Activated T-cell treated with anti-CD3 and anti-CD28 coated beads, Interleukin-2, amount 50 U/mL, for 24 hours (primary cell): ENCODE measurements at places on chromosomes 12 and 14.

DNA sequence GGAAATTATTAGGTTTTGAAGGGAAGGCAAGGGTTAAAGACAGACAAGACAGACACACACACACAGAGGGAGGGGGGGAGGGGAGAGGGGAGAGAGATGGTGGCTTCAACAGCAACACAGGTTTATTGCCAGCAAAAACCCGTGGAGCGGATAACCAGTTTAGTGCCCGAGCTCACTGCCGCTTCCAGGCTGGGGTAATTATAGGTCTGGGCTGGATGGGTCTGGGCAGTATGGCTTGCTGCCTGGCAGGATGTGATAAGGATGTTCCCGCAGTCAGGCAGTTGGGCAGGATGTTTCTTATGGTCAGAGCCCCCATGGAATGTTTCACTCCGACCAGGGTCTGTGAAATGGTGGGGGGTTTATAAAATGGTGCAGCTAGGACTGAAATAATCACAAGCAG, 4.4 kb upstream of the TDRD9 start:
- H3K27ac ChIP-seq: no peak overlapping the region
- no peak overlapping the region for H3K4me3 ChIP-seq
- H3K27me3 ChIP-seq: peaks cover 8% of the 10 kb centered on the region
- DNase-seq: no peak

GRCh38 chr12:117069101-117069797, 30.0 kb downstream of the TESC start:
- H3K4me3 ChIP-seq: no peak overlapping the region
- H3K27me3 ChIP-seq: no peaks in the 10 kb centered on the region
- peaks cover 8% of the 10 kb centered on the region for H3K4me1 ChIP-seq
- no peak for DNase-seq

GRCh38 chr14:81625343-81625742, 91.7 kb upstream of the SEL1L start:
- no peaks in the 10 kb centered on the region for H3K36me3 ChIP-seq
- DNase-seq: no peak
- H3K4me3 ChIP-seq: no peak overlapping the region
- no peaks in the 10 kb centered on the region for H3K4me1 ChIP-seq
- H3K27ac ChIP-seq: no peak overlapping the region

- H3K4me3 ChIP-seq: no peak overlapping the region
- no peak for DNase-seq
- H3K27me3 ChIP-seq: no peaks in the 10 kb centered on the region
- no peaks in the 10 kb centered on the region for H3K36me3 ChIP-seq
Measured at GRCh38 chr12:127809275-127809674, 457.7 kb upstream of the TMEM132C start.

- peak overlapping the region; percentile 8 for H3K27ac ChIP-seq
- H3K36me3 ChIP-seq: no peaks in the 10 kb centered on the region
- DNase-seq: no peak
Measured at GRCh38 chr12:27221625-27222387, 22.3 kb upstream of the STK38L start.

- DNase-seq: peak; percentile 57
- no peaks in the 10 kb centered on the region for H3K27me3 ChIP-seq
- H3K36me3 ChIP-seq: peaks cover 3% of the 10 kb centered on the region
- peaks cover 54% of the 10 kb centered on the region for H3K4me1 ChIP-seq
Measured at GRCh38 chr14:22070119-22070982, 396.7 kb upstream of the OR4E1 start.

- DNase-seq: no peak
- no peak overlapping the region for H3K4me3 ChIP-seq
- peaks cover 8% of the 10 kb centered on the region for H3K27me3 ChIP-seq
Measured at GRCh38 chr14:99910337-99911309, 117.4 kb downstream of the EML1 start.

GRCh38 chr12:31853977-31854376, 105.2 kb upstream of the RESF1 start:
- H3K27me3 ChIP-seq: no peaks in the 10 kb centered on the region
- H3K36me3 ChIP-seq: peaks cover 4% of the 10 kb centered on the region
- no peak overlapping the region for H3K27ac ChIP-seq
- H3K4me3 ChIP-seq: no peak overlapping the region

GRCh38 chr12:71768900-71769299, 14.2 kb downstream of the RAB21 start:
- peak overlapping the region; percentile 75 for H3K27ac ChIP-seq
- peaks cover 57% of the 10 kb centered on the region for H3K4me1 ChIP-seq
- H3K4me3 ChIP-seq: no peak overlapping the region

DNA sequence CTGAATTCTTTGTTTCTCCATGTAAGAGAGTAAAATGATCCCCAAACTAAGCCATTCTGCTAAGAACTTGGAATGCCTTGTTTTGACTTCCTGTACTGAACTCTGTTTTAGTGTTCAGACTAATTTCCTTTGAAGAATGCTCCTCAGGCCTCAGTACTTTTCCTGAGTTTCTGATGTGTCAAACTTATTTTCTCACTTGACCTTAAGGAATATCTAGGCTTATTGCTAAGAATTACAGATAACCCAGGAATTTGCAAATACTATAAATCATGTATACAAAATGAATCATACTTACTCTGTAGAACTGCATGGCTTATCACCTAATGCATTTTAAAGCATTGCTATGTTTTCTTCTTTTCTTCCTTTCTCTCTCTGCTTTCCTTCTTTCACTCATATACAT, 93.1 kb upstream of the PKP2 start:
- no peak overlapping the region for H3K4me3 ChIP-seq
- H3K27me3 ChIP-seq: no peaks in the 10 kb centered on the region
- no peaks in the 10 kb centered on the region for H3K4me1 ChIP-seq
- H3K27ac ChIP-seq: no peak overlapping the region
- H3K36me3 ChIP-seq: no peaks in the 10 kb centered on the region
- no peak for DNase-seq

- DNase-seq: peak; percentile 49
- H3K36me3 ChIP-seq: peaks cover 15% of the 10 kb centered on the region
- no peaks in the 10 kb centered on the region for H3K27me3 ChIP-seq
- H3K27ac ChIP-seq: peak overlapping the region; percentile 97
- H3K4me3 ChIP-seq: peak overlapping the region; percentile 50
Measured at GRCh38 chr14:50085570-50086320, 30.6 kb downstream of the VCPKMT start.

DNA sequence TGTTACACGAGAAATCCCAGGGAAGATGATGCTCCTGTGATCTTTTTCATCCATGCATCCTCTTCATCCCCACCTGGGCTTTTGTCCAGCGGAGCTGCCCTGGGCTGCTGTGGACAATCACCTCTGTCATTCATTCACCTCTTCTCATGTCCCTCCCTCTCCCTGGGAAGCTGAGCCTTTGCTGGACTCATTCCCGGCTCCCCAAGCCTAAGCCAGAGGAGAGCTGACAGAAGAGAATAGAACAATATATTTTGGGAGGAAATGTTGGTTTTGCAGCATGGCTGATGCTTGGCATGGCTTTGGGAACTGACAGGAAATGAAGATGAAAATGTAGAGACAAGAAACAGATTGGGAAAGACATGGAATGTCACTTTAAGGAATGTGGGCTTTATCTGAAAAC, 177.4 kb downstream of the DICER1 start:
- H3K27me3 ChIP-seq: peaks cover 24% of the 10 kb centered on the region
- no peaks in the 10 kb centered on the region for H3K36me3 ChIP-seq
- no peak overlapping the region for H3K4me3 ChIP-seq

DNA sequence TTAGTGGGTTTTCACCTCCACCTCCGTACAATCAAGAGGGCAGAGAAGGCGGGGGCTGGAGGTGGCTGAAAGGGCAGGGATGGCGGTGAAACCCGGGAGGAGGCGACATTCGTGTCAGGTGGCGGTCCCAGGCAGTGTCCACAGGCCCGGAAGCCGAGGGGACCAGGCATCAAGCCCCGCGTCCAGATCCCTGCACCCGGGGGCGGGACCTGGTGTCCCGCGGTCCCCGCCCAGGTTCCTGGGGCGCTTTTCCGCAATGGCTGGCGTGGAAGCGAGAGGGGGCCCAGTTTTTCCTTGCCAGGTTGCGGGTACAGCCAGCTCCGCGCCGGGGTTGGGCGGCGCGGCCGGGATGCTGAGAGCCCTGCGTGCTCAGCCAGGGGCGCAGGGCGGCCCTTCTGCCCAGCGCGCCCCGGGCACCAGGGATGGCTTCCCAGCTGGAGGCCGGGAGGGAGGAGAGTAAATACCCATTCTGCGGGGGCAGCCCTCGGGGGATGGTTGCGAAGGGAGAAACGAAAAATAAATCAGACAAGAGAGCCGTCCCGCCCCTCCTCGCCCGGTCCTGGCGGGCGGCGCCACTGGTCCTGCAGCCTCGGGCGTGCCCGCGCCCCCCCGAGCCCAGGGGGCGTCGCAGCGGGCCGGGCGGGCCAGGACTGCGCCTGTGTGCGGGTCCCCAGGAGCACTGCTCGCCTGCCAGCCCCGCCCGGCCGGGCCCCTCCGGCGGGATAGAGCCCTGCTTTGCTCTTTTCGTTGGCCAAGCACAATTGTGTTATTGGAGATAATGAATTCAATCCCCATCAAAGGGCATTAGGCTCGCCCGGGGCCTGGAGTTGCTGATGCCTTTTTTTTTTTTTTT, 11.5 kb downstream of the FOXA1 start:
- no peak overlapping the region for H3K4me3 ChIP-seq
- H3K4me1 ChIP-seq: no peaks in the 10 kb centered on the region
- peaks cover 58% of the 10 kb centered on the region for H3K27me3 ChIP-seq
- H3K36me3 ChIP-seq: no peaks in the 10 kb centered on the region
- H3K27ac ChIP-seq: no peak overlapping the region

- no peak overlapping the region for H3K27ac ChIP-seq
- H3K4me1 ChIP-seq: no peaks in the 10 kb centered on the region
- no peak overlapping the region for H3K4me3 ChIP-seq
- H3K27me3 ChIP-seq: peaks cover 9% of the 10 kb centered on the region
Measured at GRCh38 chr14:76550534-76550933, 174.6 kb downstream of the ESRRB start.

DNA sequence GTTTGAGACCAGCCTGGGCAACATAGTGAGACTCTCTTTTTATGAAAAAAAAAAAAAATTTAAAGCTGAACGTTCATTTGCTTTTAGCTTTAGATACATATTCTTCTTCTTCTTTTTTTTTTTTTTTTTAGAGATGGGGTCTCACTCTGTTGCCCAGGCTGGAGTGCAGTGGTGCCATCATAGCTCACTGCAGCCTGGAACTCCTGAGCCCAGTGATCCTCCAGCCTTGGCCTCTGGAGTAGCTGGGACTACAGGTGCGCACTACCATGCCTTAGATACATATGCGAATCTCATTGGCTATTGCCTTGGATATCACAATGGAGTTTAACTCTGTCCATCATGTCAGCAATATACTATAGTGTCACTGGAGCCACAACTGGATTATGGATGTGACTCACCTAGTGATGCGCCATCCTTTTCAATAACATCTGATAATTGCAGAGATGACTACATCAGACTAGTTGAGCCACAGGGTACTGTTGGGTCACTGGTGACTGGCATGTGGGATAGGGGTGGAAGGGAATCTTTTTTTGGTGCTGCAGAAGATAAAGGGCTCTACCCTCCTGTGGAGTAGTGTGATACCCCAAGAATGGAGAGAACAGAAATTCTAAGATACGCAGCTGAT, 2.7 kb upstream of the ADIPOR2 start:
- H3K4me1 ChIP-seq: peaks cover 32% of the 10 kb centered on the region
- no peaks in the 10 kb centered on the region for H3K27me3 ChIP-seq
- no peak overlapping the region for H3K4me3 ChIP-seq
- DNase-seq: no peak
- H3K27ac ChIP-seq: peak overlapping the region; percentile 32
- H3K36me3 ChIP-seq: peaks cover 20% of the 10 kb centered on the region

- no peaks in the 10 kb centered on the region for H3K36me3 ChIP-seq
- no peaks in the 10 kb centered on the region for H3K27me3 ChIP-seq
- no peak overlapping the region for H3K4me3 ChIP-seq
- H3K4me1 ChIP-seq: no peaks in the 10 kb centered on the region
- H3K27ac ChIP-seq: no peak overlapping the region
Measured at GRCh38 chr14:26856876-26857518, 259.2 kb upstream of the NOVA1 start.

GRCh38 chr12:5267603-5268423, 164.1 kb upstream of the NTF3 start:
- H3K27me3 ChIP-seq: peaks cover 4% of the 10 kb centered on the region
- no peak for DNase-seq
- H3K4me3 ChIP-seq: no peak overlapping the region
- no peaks in the 10 kb centered on the region for H3K4me1 ChIP-seq
- no peaks in the 10 kb centered on the region for H3K36me3 ChIP-seq

DNA sequence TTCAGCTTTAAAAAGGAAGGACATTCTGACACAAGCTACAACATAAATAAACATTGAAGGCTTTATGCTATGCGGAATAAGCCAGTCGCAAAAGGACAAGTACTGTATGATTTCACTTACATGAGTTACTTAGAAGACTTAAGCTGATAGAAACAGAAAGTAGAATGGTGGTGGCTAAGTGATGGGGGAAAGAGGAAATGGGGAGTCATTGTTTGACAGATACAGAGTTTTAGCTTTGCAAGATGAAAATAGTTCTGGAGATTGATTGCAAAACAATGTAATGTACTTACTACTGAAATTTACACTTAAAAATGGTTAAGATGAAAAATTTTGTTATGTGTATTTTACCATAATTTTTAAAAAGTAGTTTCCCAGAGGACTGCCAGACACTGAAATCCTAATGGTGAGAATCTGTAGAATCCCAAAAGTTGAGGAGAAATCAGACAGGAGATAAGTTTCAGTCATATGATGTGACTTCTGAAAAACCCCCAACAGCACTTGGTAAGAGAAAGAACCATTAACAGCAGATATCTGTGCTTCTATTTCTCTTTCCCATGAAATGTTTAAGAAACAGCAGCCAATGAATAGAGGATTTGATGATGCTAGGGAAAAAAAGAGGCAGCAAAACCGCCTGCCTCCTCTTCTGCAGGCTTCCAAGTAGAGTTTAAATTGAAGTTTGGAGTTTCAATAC, 16.6 kb upstream of the CLEC2A start:
- no peaks in the 10 kb centered on the region for H3K36me3 ChIP-seq
- H3K27me3 ChIP-seq: no peaks in the 10 kb centered on the region
- no peak for DNase-seq
- H3K4me3 ChIP-seq: peak overlapping the region; percentile 9

- no peak overlapping the region for H3K27ac ChIP-seq
- no peak overlapping the region for H3K4me3 ChIP-seq
Measured at GRCh38 chr14:24895243-24895583, 154.7 kb downstream of the STXBP6 start.

- H3K27ac ChIP-seq: no peak overlapping the region
- peaks cover 68% of the 10 kb centered on the region for H3K27me3 ChIP-seq
- H3K4me1 ChIP-seq: no peaks in the 10 kb centered on the region
- H3K36me3 ChIP-seq: no peaks in the 10 kb centered on the region
- no peak for DNase-seq
Measured at GRCh38 chr14:101336183-101336582, 225.1 kb upstream of the DIO3 start.

- DNase-seq: no peak
- no peak overlapping the region for H3K4me3 ChIP-seq
- no peaks in the 10 kb centered on the region for H3K4me1 ChIP-seq
- H3K27me3 ChIP-seq: peaks cover 10% of the 10 kb centered on the region
- no peak overlapping the region for H3K27ac ChIP-seq
Measured at GRCh38 chr14:61861320-61861865, 99.2 kb downstream of the SNAPC1 start.

- H3K36me3 ChIP-seq: no peaks in the 10 kb centered on the region
- no peak overlapping the region for H3K27ac ChIP-seq
- H3K27me3 ChIP-seq: peaks cover 92% of the 10 kb centered on the region
- no peak for DNase-seq
- H3K4me1 ChIP-seq: peaks cover 39% of the 10 kb centered on the region
Measured at GRCh38 chr12:102959391-102959790, 1.9 kb downstream of the ASCL1 start.

- no peaks in the 10 kb centered on the region for H3K27me3 ChIP-seq
- H3K4me3 ChIP-seq: no peak overlapping the region
- peaks cover 3% of the 10 kb centered on the region for H3K4me1 ChIP-seq
- H3K36me3 ChIP-seq: no peaks in the 10 kb centered on the region
- peak; percentile 32 for DNase-seq
- H3K27ac ChIP-seq: peak overlapping the region; percentile 85
Measured at GRCh38 chr14:32702562-32702961, 236.1 kb upstream of the NPAS3 start.
